CD4-positive, alpha-beta T cell treated with Interleukin-6 at 100 ng/mL for 8 hours (primary cell): ENCODE measurements at places on chromosomes 13 and 19.
A peak's percentile ranks its signal among the peaks of the same experiment; 100 is the strongest.

DNA sequence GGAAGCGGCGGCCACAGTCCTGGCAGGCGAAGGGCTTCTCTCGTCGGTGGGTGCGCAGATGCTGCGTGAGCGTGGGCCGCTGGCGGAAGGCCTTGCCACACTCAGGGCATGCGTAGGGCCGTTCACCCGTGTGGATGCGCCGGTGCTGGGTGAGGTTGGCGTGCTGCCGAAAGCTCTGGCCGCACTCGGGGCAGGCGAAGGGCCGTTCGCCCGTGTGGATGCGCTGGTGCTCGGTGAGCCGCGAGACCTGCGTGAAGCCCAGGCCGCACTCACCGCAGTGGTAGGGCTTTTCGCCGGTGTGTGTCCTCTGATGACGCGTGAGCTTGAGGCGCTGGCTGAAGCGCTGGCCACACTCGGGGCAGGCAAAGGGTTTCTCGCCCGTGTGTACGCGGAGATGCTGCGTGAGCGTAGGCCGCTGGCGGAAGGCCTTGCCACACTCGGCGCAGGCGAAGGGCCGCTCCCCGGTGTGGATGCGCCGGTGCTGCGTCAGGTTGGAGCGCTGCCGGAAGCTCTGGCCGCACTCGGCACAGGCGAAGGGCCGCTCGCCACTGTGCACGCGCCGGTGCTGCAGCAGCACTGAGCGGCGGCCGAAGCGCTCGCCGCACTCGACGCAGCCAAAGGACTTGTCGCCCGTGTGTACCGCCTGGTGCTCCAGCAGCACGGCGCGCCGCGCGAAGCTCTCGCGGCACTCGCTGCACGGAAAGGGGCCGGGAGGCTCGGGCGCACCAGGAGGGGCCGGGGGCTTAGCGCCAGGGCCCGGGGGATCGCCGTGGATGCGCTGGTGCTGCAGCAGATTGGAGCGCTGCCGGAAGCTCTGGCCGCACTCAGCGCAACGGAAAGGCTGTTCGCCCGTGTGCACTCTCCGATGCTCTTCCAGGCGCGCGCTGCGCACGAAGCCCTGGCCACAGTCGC, 4.0 kb upstream of the UBE2M start:
- peak; percentile 30 for DNase-seq

GRCh38 chr13:41928323-41928722, 32.6 kb downstream of the VWA8 start:
- no peak for DNase-seq

DNA sequence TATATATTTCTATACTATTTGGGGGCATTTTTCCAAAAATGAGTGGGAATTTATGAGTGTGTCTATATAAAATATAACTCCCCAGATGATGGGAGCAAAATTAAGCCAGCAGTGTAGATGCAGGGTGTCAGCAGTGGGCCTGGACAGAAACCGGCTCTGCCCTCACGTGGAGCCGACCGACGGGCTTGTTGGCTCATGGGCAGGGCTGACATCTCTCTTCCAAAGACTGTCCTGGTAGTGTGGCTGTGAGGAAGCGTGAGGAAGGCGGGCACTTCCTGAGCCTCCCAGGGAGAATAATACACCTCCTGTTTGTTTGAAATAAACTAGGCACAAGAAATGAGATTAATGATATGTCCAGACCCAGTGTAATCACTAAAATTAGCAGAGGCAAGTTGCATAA, 206.5 kb downstream of the TEX29 start:
- no peak for DNase-seq

DNA sequence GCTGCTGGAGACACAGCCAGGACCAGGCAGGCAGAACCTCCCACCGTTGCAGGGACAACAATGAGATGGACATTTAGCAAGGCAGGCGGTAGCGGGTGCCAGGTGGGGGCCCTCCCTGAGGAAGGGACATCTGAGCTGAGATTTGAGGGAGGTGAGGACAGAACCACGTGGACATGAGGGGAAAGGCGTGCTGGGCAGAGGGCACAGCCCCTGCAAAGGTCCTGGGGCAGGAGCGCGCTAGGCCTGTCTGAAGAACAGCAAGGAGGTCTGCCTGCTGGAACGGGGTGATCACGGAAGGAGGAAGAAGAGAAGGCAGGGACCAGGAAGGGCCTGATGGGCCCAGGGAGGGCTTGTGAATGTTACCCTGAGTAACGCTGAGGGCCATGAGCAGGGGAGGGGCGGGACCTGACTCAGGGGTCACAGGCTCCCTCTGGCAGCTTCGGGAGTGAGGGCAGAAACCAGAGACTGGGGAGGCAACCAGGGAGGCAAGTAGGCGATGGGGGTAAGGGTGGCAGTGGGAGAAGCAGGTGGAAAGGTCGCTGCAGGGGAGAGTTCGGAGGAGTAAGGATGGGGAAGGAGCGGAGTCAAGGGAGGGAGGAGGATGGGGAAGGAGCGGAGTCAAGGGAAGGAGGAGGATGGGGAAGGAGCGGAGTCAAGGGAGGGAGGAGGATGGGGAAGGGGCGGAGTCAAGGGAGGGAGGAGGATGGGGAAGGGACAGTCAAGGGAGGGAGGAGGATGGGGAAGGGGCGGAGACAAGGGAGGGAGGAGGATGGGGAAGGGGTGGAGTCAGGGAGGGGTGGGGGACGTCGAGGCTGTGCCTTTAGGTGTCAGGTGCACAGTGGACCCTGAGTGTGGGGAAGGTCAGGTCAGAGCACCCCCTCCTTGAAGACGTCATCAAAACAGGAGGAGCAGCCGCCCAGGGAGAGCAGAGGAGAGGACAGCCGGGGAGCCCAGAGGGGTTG, 15.7 kb upstream of the B3GNT3 start:
- no peak for DNase-seq

DNA sequence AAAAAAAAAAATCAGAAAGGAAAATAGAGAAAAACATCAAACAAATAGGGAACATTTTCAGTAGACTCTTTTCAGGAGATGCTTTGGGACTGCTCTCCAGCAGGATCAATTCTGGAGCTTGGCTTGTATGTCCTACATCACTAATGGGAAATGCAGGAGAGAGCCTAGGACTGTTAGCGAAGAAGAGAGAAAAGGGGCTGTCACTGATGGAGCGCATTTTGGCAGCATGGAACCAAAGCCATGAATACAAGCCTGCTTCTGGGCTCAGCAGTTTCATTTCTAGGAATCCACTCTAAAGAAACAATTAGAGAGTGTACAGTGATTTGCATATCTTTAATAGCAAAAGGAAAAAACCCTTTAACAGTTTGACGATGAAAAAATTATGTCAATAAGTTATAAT, 203.9 kb downstream of the NUFIP1 start:
- DNase-seq: no peak

GRCh38 chr19:17121736-17122293, 46.2 kb downstream of the MYO9B start:
- no peak for DNase-seq

- DNase-seq: no peak
These were observed 57.4 kb downstream of the ZNF728 start for GRCh38 chr19:22945560-22945959.

DNA sequence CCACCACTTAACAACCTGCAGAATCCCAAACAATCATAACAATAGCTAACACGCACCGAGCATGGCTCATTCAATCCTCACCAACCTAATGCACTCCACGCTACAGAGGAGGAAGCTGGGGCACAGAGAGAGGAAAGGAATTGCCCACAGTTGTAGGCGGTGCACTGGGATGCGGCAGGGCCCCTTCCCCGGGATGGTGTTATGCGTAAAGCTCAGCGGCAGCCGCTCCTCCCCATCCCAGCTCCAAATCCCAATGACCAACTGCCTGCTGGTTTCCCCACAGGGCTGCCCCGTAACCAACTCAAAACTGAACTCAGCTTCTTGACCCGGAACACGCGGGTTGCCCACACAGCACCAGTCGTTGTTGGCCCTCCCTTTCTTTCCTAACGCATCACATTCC, 42.2 kb downstream of the SERP2 start:
- no peak for DNase-seq

DNA sequence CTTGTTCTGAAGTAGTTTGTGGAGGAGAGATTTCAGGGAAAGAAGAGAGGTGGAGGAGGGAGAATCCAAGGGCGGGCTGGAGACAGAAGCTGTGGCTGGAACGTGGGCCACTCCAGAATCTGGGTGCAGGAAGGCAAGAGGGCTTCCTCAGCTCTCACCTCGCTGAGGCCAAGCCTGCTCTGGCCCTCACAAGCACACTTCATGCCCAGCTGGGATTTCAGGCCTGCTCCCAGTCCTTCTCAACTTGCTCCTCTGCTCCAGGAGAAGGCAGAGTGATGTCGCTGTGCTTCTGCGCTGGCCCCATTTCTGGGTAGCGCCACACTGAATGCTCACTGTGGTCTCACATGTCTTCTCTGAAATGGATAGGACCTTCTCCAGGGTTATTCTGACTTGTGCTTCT, 328.8 kb downstream of the FGF9 start:
- no peak for DNase-seq

GRCh38 chr13:100179276-100179675, 90.4 kb downstream of the PCCA start:
- DNase-seq: no peak

DNA sequence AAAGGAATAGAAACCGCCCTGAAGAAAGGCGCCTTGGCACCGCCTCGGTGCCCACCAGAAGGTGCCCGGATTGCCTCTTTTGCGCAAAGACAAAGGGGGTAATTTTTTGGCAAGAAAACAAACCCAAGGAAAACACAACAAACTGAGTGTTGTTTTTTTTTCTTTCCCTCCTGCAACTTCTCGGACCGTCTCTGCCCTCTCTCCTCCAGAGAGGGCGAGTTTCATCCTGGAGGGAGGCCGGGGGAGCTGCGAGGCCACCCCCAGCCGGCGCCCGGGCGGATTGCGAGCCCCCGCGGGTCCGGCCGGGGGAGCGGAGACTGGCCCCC, 2.3 kb downstream of the ZNF536 start:
- DNase-seq: no peak

DNA sequence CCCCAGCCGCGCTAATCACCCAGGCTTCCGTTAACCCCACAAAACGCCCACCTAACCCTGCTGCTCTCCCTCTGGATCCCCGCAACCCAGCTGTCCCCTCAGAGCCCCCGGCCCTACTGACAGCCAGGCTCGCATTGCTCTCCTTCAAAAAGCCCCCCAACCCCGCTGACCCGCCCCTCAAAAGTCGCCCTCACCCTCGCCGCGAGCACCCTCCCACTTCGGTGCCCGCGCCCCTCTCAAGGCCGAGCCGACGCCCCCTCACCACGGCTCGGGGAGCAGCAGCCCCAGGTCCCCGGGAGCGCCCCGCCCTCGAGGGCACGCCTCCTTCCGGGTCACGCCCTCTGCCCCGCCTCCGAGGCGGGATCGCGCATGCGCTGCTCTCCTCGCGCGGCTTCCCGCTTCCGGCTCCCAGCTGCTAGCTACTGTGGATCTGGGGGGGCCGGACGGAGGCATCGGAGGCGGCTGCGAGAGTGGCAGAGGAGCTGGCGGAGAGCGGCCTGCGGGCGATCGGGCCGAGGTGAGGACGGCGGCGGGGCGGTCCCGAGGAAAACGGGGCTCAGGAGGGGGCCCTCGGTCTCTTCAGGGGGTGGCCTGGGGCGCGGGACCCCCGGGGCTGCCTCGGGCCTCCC, 46.1 kb downstream of the ARHGEF18 start:
- DNase-seq: peak; percentile 88

- DNase-seq: no peak
These were observed 111.4 kb downstream of the ZAR1L start for GRCh38 chr13:32203736-32204135.

GRCh38 chr13:29688193-29688592, 92.7 kb upstream of the SLC7A1 start:
- DNase-seq: no peak

- DNase-seq: no peak
These were observed 52.8 kb downstream of the COL4A2 start for GRCh38 chr13:110359840-110360301.

GRCh38 chr13:99256709-99257108, 1.5 kb downstream of the GPR18 start:
- no peak for DNase-seq

DNA sequence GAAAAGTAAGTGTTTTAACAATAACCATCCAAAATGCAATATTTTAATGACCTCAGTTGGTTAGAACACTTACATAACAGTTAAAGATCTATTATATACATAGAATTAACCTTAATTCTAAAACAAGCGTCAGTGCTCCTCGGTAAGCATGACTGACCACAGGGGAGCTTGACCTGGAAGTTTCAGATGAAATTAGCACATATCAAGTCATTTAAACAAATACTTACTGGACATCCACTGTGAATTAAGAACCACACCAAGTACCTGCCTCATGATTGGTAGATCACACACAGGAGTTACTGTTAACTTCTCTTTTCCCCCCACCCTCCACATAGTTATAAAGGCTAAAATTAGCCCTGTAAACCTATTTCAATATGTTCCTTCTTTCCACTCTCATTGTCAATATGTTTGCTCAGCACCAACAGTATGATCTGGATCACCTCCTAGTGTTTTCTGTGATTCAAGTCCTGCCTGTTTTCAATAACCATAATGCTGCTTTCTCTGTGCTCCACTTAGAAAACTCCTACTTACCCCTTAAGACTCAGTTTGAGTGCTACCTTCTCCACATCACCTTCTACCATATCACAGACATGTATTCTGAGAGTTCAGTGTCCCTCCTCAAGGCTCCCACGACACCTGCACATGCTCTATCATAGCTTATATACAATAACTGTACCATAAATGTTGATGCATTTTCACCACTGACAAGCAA, 209.0 kb downstream of the VWA8 start:
- DNase-seq: no peak

DNA sequence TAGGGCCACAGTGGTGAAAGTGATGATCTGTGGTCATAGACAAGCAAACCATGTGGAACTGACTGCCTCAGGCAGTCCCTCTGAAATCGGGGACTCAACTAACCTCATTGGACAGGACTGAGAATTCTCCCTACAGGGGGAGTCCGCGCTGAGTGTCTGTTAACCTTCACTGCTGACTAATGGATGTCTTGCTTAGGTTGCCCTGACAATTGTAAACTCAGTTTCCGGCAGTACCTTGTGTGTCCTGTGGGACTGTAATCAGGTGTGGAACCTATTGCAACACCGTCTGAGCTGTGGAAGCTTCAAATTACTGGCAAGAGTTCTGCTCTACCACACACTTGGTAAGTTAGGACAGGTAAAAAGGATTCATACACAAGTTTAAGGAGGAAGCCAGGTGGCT, 21.8 kb downstream of the ZNF77 start:
- DNase-seq: no peak

DNA sequence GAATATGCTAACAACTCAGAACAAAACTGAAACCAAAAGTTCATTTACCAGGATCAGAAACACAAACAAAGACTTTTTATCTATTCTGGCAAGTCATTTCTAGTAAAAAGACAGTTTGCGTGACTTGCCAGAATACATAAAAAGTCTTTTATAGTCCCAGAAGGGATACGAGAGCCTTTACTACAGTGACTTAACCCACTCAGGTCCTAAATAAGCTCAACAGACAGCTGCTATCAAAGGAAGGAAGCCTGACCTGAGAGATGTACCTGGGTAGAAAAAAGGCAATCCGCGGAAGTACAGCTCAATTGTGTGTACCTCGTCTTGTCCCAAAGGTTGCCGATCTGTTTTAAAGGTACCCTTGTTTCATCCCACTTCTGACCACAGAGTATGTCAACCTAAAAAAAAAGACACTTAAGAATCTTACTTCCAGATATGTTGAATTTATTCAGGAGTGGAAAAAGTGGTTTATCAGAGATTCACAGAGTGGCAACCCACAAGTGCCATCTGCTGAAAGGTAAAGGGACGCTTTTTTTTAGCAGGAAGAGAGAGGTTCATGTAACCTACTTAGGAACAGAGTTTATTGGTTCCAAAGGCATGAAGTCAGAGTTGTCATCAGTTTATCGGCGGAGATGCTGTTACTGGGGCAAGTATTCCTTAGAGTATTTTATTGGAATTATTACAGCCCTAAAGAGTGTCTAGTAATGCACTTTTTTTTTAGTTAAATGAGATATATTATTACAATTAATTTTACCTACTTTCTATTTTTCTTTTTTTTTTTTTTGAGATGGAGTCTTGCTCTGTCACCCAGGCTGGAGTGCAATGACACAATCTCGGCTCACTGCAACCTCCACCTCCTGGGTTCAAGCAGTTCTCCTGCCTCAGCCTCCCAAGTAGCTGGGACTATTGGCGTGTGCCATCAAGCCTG, 69.7 kb upstream of the C1QTNF9B start:
- DNase-seq: peak; percentile 43
